ENCODE measurements at places on chromosomes 12 and 14.

DNA sequence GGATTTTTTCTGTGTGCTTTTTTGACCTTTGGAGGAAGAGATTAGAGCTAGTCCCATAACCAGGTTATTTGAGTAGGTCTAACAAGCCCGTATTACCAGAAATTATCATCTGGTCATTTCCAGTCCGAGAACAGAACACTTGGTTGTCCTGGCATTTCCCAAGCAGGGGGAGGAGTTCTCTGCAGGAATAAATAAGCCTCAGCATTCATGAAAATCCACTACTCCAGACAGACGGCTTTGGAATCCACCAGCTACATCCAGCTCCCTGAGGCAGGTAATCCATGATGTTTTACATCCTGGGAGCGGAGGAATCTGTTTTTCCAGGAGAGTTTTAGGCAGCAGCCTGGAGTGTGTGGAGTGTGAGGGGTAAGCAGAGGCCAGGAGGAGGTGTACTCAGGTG, at the start of gene SERPINA3:
Gene SERPINA3, plus strand, starts transcription at position 218 of the 400 bp plus-strand sequence. CDS start 2,051 bp downstream, outside the sequence.
- no peak for DNase-seq

DNA sequence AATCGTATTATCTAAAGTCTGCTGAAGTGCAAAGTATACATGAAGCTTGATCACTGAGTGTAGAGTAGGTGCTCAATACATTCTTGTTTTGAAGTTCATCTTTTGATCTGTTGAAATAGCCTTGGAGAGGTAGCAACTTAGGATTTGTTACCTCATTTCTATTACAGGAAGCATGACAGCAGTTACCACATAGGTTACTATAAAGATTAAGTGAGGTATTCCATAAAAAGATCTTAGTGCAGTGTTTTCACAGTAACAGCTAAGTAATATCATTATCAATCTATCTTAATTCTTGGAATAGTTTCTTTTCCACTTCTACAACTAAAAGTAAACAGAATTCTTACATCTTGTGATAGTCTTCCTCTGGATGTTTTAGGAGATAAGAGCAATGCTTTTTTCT, 50.9 kb downstream of the BTBD7 start:
- no peak for DNase-seq

GRCh38 chr12:46430340-46430948, 57.9 kb upstream of the SLC38A2 start:
- peak; percentile 15 for DNase-seq

GRCh38 chr12:114266536-114266935, 139.4 kb downstream of the TBX5 start:
- DNase-seq, result no peak

- DNase-seq, result no peak
Observed at GRCh38 chr12:119393677-119394076, 59.1 kb downstream of the CCDC60 start.

DNA sequence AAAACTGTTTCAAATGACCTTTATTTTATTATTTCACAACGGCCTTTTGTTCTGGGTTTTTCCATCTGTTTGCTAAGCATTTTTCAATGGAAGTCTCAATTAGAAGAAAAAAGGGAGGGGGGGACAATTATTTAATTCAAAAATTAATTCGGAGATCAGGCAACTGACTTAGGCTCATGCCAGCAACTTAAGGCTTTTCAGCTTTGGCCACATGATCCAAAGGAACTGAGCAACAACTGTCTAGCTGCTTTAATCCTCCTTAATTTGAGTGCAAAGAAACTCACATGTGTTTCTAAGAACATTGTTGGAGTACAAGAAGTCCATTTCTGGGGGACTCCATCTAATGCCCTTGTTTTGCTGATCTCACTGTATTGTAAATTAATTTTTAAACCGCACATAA, 188.0 kb downstream of the EXOC5 start:
- no peak for DNase-seq

DNA sequence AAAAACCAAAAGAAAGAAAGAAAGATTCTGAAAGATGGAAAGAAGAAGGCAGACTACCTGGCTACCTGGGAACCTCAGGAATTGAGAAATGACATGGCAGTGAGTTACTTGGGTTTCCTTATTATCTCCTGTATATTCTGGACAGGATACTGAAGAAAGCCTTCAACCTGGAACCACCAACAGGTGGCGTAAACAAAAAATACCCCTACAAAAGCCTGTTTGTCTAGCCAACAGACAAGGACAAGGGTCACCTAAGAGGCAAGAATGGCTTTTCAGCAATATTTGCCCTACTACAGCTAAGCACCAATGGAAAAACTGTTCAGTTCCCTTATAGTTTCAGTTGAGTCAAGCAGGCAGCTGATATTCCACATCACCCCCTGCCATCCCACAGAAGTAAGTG, 274.9 kb downstream of the GPHN start:
- no peak for DNase-seq

GRCh38 chr12:120316798-120317223, 10.8 kb downstream of the PLA2G1B start:
- DNase-seq, result no peak

DNA sequence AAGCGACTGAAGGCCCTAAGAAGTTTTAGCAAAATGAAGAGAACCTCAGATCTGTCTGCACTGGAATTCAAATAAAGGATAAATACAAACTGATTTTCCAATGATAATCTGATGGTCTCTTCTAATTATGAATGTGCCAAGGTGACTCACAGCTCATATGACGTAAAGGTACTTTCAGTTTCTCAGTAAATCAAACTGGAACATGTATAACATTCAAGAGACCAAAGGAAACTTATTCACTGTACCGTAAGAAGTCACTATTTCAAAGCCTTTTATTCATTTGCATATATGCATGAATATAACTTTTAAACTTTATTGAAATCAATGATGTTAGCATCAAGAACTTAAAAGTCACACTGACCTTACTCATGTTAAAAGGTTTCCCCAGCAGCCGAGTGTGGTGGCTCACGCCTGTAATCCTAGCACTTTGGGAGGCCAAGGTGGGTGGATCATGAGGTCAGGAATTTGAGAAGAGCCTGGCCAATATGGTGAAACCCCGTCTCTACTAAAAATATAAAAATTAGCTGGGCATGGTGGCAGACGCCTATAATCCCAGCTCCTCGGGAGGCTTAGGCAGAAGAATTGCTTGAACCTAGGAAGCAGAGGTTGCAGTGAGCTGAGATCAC, 52.2 kb downstream of the ATXN2 start:
- DNase-seq, result no peak

GRCh38 chr12:122454250-122454721, 31.8 kb upstream of the CLIP1 start:
- DNase-seq, result no peak

- DNase-seq, result no peak
Observed at GRCh38 chr12:39672976-39673375, 53.4 kb upstream of the ABCD2 start.

- no peak for DNase-seq
Observed at GRCh38 chr14:51908086-51908485, 47.7 kb downstream of the GNG2 start.

DNA sequence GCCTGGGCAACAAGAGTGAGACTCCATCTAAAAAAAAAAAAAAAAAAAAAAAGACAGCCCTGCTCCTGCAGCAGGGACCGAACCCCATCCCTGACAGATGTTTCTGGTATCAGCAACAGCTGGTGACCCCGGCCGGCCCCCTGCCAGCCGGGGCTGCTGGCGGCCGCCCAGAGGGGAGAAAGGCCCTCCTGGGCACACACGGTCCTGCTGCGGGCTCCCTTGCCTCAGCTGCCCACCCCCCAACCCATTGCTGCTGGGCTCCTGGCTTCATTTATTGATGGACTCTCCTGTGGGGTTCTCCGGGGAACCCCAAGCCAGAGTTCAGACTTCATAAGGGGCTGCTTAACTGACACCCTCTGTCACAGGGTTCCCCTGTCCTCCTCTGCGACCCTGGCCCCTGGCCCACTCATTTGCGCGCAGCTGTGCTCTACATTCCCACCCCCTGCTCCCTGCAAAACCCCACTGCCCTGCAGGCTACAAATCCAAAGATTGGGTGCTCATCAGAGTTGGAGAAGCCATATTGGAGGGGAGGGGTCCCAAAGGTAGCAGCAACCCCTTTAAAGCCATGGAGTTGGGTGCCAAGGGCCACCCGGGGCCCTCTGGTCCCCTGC, 103.6 kb upstream of the RTL1 start:
- peak; percentile 7 for DNase-seq

DNA sequence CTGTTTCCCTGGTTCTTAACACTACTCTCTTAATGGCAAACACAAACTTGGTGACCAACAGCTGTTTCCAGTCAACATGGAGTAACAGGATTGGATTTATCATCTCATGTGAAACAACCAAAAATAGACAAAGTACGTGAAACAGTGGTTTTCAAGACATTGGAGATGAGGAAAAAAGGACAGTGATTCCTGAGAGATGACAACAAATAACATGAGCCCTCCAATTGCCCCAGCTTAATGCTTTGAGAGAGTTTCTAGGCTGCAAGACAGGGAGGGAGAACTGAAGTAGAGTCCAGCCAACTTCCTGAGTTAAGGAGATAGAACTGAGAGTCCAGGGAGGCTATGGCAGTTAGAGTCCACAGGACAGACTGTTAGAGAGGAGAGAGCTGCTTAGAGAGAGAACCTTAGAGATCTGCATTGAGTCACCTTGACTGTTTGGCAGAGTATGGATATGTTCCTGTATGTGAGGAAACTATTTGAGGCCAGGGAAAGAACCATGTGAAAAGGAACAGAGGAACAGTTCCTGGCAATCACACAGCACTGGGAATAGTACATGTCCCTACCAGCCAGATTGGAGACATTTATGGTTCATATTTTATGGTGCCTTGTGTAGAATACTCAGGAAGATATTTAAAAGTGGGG, 106.4 kb downstream of the PCNX1 start:
- DNase-seq, result no peak

- DNase-seq, result no peak
Observed at GRCh38 chr12:104183443-104183842, 32.1 kb upstream of the TXNRD1 start.

GRCh38 chr12:103247531-103247930, 248.2 kb downstream of the C12orf42 start:
- no peak for DNase-seq

All from mucosa of gallbladder (tissue), 1 donor.